Stimulated activated CD4-positive, alpha-beta T cell treated with anti-CD3 and anti-CD28 coated beads, Interleukin-12 subunit alpha, Interleukin-12 subunit beta, amount 100 ng/mL, for 4 hours (primary cell): ENCODE measurements at places on chromosomes 1 and 21.
A peak's percentile ranks its signal among the peaks of the same experiment; 100 is the strongest.

DNA sequence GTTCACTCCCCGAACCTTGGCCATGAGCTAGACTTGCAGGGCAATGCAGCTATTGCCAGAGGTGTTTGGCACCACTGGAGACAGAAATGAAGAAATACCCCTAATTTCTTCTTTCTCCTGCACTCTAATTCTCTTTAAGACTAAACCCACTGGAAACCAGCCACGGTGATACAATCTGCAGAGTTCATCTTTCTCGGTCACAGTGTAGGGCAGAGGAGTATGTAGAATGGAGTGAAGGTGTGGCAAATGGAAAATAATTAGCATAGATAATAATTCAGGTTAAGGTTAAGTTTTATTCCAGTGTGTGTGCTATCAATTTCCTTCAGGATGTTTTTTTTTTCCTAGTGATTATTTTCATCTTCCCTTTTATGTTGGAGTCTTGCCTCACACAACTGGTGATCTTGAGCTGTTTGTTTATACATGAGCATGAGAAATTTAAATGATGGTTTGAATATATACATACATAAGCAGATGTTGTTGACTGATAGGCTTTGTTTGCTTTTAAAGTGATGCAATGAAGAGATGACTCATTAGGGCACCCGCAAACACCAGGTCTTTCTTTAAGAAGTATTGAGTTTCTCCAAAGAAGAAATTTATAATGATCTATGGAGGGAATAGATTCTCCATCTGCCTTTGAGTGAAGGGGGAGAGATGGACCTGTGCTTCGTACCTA is 81.9 kb downstream of the SPATA17 start:
- no peak for DNase-seq

- DNase-seq = no peak
These were observed 221.3 kb downstream of the PLPP3 start for GRCh38 chr1:56357927-56358690.

DNA sequence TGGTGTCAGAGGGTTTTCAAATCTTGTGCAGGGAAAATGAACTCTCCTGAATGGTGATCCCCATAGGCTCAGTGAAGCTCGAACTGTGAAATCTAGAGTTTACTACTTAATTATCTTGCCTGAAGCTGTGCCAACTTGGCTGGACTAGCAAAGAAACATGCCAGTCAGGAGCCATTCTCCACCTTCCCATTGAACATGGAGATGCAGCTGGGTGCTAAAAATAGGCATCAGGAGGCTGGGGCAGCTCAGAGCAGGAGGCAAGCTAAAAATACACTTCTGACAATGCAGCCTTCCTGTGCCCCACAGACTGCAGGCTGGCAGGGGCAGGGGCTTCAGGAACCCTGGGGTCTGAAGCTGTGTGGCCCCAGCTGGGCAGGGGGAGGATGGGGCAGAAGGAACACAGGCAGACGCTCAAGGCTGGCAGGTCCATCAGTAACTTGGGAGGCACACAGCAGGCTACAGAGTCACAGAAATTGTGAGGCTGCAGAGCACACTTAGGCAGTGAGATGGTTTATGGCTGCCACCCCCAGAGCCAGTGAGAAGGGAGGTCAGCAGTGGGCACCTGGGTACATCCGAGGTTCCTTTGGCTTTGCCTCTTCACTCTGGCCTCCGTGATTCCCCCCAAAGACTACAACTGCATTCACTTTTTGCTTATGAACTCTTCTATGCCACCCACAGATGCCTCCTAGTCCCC is 155.4 kb upstream of the KCND3 start:
- no peak for DNase-seq

GRCh38 chr1:35222322-35223083 is 29.6 kb upstream of the SFPQ start:
- DNase-seq = no peak

GRCh38 chr1:205514211-205515142 is 10.0 kb downstream of the CDK18 start:
- DNase-seq = no peak

DNA sequence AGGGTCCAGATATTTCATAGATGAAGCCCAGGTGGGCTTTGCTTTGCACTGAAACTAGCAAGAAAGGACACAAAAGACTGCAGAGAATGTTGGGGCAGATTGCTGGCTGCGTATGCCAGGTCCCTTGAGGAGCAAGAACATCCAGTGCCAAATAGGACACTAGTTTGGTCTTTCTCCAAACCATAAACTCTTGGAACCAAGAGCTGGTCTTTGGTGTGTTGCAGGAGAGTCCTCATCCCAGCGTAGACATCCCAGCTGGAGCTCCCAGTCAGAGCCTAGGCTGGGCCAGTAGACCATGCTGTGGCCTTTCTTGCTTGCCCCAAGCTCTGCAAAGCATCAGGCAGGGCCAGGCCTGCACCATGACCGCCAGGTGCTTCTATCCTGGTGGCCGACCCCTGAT is 87.5 kb downstream of the ATP5PO start:
- no peak for DNase-seq

DNA sequence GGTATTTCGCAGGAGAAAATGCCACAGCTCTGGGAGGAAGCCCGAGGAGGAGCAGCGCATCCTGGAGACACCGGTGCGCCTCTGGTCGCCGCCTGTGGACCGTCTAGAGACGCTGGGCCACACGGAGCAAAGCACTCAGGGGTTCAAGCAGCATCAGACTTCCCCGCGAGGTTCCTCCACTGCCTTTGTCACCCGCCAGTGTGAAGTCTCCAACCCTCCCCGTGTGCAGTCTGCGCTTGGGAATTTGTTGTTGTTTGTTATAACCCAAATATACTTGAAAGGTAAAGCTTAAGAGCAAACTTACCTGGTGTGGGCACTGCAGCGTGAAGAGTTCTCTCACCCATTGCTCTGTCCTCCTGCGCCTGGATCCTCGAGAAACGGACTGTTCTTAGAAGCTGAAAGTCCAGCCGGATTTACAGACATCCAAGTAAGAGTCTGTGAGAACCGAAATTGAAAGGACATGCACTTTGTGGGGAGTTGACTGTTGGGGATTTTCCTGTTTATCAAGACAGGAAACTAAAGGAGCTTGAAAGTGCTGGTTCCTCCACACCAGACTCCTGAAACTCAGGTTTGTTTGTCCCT is at the start of gene GBP4:
Gene GBP4 (minus strand): TSS at position 452 of the 582 bp plus-strand sequence. CDS start 108 bp downstream, at position 344.
- DNase-seq = peak; percentile 36

- no peak for DNase-seq
These were observed 3.1 kb upstream of the SLC16A4 start for GRCh38 chr1:110393691-110394492.

DNA sequence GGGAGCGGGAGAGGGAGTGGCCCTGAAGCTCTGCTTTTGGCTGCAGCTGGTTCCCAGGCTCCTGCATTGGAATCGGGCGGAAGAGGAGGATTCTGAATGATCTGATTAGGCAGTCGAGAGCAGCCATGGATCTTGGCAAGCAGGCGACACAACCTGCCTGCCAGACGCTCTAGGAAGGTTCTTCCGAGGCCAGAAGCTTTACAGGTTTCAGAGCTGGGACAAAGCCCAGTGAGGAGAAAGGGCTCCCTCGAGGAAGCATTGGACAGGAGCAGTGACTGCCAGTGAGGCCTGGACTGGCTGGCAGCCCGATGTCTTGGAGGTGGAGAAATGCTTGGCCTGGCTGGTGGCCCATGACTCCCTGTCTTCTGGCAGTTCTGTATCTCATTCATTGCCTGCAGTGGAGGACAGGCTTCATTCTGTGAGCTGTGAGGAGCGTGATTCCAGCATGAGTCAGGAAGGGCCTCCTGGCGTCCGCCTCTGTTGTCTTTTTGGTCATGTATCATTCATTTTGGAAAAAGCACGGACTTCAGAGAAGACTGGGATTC is 132.7 kb upstream of the IPO9 start:
- DNase-seq = no peak

DNA sequence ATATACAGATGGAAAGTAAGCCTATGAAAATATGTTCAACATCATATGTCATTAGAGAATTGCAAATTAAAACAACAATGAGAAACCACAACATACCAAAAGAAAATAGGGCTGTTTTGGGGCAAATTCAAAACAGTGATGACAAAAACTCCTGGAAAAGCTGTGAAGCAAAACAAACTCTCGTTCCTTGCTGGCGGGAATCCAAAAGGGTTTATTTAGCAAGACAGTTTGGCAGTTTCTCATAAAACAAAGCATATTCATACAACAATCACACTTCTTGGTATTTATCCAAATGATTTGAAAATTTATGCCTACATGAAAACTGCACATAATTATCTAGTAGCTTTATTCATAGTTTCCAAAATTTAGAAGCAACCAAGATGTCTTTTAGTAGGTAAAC is 44.4 kb downstream of the COL11A1 start:
- DNase-seq = no peak

DNA sequence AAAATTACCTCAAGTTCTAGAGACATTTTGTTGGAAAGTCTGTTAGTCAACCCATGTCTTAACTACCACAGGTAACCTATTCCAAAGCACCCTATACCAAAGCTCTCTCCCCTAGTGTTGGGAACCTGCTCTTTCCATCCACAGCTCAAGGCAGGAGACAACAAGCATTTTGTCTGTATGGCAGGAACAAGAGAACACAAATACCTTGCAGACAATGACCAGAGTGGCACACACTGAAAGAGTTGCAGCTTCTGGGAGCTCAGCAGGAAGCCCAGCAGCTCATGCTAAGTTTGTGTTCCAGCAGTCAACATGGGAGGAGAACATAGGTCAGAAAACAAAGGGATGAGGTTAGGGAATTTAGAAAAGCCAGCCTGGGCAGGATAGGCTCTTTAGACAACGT is 300.8 kb downstream of the HHIPL2 start:
- no peak for DNase-seq

DNA sequence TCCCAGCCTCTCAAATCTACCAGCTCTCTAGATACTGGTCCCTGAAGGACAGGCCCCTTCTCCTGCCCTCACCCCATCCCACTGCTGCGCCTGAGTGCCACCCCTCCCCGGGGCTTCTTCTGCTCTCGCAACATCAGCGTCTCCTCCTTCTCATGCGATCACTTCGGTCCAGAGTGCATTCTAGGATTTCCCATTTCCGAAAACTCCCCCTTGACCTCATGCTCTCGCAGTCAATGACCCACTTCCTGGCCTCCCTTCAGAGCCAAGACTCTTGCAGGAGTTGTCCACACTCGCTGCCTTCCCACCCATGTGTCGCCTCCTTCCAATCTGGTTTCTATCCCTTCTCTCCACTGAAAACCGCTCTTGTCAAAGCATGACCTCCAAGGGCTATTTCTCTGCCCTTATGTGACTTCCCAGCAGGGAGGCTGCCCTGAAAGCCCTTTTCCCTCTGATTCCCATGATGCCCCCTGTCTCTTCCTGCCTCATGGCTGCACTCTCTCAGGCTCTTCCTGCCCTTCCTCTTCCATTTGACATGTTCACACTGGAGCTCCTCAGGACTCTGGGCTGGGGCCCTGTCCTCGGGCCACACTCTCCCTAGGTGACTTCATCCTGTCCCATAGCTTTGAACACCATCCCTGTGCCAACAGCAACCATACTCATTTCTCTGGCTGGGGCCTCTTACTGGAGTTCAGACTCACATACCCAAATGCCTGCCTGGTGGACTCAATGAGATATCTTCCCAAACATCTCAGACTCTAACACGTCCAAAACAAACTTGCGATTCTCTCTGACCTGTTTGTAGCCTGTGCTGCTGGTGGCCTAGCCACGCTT is 46.0 kb downstream of the LDLRAD2 start:
- DNase-seq = no peak

DNA sequence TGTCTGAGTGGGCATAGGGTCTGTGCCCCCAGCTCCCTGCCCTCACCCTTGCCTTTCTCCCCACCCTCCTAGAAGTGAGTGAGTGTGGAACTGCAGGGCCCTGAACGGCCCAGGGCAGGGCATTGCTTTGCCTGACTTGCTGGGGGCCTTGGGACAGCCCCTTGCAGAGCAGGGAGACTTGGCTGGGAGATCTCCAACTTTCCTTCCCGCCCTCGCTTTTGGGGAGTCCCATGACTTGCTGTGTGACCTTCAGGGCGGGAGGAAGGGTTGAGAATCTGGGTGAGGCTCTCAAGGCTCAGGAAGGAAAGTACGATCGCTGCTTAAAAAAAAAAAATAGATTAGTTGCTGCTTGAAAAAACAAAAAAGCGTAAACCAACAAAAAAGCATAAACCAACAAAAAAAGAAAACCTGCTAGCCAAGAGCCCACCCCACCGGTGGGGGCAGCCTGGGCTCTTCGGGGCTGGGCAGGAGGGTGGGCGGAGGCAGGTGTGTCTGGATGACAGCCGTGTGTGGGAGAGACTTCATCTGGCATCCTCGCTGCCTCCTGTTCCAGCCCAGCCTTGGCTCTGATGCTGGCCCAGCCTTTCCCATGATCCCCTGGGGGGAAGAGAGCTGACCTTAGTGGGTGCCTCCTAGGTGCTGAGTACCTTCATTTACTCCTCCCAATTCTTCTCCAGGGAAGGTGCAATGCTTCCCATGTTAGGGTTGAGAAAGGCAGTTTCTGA is 6.5 kb downstream of the NBL1 start:
- DNase-seq = no peak

DNA sequence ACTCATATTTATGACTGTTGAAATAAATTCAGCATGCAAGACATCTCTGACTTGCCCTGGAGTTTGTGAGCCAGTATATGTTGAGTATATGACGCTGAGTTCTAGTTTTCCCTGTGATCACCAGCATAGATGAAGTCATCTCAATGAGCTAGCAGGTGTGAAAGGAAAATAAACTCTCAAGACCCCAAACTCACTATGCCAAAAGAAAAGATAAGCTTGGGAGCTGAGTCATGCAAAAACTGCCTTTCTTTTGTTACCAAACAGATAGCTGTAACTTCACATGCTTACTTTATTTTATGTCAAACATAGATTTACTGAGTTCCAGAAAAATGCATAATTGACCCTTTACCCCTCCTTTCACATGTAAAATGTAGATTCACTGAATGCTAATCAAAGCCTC is 52.9 kb downstream of the SERBP1 start:
- no peak for DNase-seq

GRCh38 chr1:52334906-52335528 is 31.0 kb downstream of the CC2D1B start:
- DNase-seq = no peak

DNA sequence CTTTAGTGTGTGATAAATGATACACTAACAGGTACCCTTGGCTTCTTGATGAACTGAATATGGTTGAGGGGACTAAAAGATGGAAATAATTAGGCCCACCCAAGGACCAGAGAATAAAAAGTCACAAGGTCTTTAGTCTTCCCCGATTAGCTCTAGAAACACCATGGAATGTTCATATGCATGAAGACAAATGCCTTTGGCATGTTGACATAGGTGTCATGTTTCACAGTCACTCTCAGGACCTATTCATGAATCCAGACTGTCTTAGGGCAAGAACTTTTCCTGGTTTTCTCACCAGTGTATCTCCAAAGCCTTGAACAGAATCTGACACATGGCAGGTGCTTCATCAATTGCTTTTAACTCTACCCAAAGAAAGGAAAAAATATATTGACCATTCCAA is 412.8 kb downstream of the AJAP1 start:
- DNase-seq = no peak

GRCh38 chr1:31714442-31715086 is 10.7 kb upstream of the COL16A1 start:
- peak; percentile 17 for DNase-seq

GRCh38 chr1:22805672-22806038 is 95.0 kb downstream of the EPHB2 start:
- DNase-seq = no peak
